ENCODE measurements at places on chromosomes 3 and 15.

GRCh38 chr3:184040010-184040409, 8.5 kb downstream of the HTR3D start:
- no peak for DNase-seq

DNA sequence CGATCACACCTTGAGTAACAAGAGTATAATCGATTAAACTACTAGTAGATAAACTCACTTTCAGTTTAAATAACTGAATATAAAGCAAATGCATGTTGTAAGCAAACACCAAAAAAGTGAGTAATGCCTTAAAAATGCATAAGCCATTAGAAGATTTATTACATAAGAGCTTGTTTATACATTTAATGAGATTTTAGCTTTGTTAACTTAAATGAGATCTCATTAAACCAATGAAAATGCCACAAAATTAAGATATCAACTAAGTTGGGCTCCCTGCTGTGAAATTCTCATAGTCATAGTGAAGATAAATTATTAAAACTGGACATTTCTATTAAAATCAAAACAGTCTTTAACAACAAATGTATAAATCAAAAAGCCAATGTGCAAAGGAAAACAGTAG, 701.2 kb downstream of the NLGN1 start:
- no peak for DNase-seq

DNA sequence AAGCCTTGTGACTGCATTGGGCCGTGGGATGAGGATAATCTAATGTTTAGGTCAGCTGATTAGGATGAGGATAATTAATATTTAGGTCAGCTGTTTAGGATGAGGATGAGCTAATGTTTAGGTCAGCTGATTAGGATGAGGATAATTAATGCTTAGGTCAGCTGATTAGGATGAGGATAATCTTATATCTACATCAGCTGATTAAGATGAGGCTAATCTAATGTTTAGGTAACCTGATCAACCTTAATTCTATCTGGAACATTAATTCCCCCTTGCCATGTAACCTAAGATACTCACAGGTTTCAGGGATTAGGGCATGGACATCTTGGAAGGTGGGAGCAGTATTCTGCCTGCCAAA, 362.8 kb downstream of the ULK4 start:
- DNase-seq, result no peak

GRCh38 chr3:177197727-177198460, 612 bp upstream of the TBL1XR1 start:
- DNase-seq, result no peak

DNA sequence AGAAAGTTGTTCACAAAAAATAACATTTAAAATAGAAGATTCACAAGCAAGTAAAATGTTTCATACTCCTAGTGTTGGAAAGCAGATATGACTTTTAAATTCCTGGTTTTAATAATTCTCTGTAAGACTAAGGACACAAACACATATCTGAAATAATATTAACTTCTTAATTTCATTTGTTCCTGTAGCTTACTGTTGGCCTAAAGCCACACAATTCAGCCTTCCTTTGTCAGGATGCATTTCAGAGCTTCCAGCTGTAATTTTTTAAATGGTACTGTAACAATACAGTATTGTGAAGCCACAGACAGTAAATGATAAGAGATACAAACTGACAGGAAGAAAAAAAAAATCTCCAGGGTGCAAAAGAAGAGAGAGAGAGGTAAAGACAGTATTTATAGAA, 84.2 kb downstream of the TMCC1 start:
- no peak for DNase-seq

GRCh38 chr3:139523718-139524117, 15.8 kb downstream of the RBP1 start:
- no peak for DNase-seq

GRCh38 chr15:99249270-99249841, at the start of gene TTC23:
Gene TTC23, minus strand, starts transcription at chr15:99249581. Its CDS starts 20,869 bp downstream, at chr15:99228712.
- no peak for DNase-seq

GRCh38 chr15:81117136-81117535, 16.9 kb upstream of the CFAP161 start:
- DNase-seq, result no peak

DNA sequence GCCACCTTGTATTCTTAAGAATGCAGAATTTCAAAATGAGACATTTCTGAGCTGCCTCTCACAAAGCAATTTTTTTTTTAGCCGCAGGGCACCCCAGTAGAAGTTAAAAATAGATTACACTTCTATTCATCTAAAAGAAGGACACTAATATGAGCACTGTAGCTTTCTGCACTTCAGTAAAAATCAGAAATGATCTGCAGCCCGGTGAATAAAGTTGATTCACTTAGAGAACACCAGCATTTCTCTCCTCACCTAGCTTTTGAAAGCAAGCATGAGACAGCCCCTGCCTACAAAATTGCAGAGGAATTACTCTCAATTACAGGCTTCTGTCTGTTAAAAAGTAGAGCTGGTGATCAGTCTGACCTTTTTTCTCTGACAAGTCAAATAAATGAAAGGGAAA, 1062.4 kb downstream of the FHIT start:
- no peak for DNase-seq

DNA sequence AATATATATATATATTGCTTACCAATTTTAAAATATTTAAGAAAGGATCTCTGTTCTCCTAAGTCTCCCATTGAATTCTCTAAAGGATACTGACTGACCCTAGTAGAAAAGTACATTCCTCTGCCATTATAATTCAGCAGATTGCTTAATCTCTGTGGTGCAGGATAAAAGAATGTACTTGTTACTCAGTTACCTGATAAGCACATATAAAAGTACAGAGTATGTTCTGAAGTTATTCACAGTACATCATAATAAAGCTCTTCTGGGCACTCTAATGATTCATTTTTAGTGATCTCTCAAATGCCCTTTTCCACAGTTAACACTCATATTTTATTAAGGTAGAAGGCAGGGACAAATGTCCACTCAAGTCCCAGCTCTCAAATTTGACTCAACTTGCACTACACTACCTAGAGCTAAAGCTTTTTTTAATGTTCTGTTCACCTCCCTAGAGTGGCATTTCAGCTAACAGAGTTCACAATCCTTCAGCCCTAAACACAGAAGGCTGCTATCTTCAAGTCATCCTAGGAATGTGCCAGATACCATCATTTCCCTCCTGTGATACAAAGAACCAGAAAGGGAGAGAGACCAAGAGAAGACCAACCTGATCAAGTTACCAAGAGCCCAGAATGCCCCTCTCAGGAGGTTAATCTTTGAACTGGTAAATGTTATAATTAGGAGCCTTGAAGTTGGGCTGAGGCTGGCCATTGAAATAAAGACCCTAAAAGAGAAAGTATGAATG, 53.3 kb downstream of the MEIS2 start:
- DNase-seq, result no peak

DNA sequence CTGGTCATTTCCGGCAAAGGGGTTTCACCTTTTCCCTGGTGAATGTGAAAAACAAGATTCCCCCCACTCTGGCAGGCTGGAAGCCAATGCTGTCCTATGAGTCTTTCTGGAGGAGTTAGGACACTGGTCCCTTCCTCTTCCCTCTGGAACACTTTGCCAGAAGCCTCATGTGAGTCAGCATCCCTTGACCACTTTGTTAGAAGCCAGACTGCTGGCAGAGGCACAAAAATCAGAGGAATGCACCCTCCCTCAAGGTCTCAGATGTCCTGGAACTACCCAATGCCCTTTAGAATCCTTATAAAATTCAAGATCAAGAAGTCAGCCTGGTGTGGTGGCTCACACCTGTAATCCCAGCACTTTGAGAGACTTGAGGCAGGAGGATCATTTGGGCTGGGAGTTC, 26.6 kb downstream of the ITGB5 start:
- no peak for DNase-seq

- no peak for DNase-seq
Observed at GRCh38 chr15:62106096-62106495, 39.3 kb downstream of the C2CD4A start.

DNA sequence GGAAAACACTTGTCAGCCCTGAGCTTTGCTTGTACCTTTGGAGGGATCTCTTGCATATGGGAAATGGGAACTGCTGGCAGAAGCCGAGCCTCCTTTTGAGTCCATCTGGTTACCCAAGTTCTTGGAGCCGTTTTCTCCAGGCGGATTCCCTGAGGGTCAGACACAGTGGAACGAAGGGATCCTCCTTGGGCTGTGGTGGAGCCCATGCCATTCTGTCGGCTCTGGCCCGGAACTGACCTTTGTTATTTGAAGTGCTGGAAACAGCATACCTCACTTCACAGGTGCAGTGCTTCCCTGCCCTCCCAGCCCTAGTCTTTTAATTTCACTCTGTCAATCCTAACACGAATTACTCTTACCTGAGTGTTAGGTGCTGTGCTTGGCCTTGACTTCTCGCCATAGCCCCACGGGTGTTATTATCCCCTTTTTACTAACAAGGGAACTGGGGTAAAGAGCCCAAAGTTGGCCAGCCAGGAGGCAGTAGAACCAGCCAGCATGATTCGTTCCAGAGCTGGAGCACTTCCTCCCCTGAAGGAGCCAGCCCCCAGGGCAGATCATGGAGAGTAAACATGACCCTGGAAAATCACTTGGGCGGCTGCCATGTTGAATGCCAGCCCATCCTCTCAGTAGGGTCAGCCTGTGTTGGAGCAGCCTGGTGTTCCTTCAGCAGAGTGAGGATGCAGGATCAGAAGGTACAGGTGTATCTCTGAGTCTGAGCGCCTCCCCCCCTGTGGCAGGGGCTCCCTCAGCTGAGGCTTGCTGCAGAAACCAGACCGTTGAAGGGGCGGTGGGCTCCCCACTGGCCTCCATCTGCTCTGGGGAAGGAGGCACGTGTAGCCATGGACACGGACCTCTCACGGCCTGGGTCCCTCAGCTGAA, 143.2 kb downstream of the DNAJB8 start:
- no peak for DNase-seq

- DNase-seq, result peak; percentile 40
Observed at GRCh38 chr3:45224824-45225464, 1.1 kb downstream of the TMEM158 start.

GRCh38 chr3:7393944-7394605, 533.2 kb downstream of the GRM7 start:
- DNase-seq, result no peak

- DNase-seq, result no peak
Observed at GRCh38 chr3:14598143-14598569, 53.4 kb upstream of the CCDC174 start.

GRCh38 chr3:101171681-101172191, 148.6 kb downstream of the IMPG2 start:
- no peak for DNase-seq

DNA sequence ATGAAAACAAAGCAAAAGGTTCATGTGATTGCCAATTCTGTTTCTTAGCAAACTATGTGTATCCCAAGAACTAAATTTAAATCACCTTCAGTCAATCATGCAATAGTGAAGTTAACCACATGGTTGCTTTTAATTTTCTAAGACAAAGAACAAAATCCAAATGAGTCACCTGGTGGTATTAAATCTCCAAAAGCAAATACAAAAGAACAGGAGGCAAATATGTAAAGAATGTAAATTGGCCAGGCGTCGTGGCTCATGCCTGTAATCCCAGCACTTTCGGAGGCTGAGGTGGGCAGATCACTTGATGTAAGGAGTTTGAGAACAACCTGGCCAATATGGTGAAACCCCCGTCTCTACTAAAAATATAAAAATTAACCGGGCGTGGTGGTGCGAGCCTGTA, 54.2 kb upstream of the PIK3R4 start:
- no peak for DNase-seq

DNA sequence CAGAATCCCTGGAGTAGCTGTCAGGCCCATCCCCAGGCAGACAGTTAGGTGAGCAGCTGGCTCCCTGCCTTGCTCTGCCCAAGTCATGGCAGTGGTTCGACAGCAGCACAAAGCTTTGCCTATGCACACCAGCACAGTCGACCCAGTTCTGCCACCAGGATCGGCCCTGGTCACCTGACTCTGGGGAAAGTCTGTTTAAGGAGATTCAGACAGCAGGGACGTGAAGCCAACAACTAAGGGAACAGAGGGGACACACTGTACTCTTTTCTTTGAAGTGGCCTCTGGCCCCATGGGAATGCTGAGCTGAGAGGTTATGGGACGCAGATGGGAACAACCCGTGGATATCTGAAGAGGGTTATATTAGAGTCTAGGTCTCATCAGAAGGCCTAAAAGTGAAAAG, 134.8 kb downstream of the CHDH start:
- no peak for DNase-seq

- DNase-seq, result no peak
Observed at GRCh38 chr3:185653949-185654757, 68.1 kb downstream of the SENP2 start.

- DNase-seq, result no peak
Observed at GRCh38 chr3:71244153-71244825, 339.2 kb downstream of the FOXP1 start.

GRCh38 chr3:142777927-142778326, 54.1 kb downstream of the TRPC1 start:
- no peak for DNase-seq

Measured in CD4-positive, alpha-beta T cell treated with Interleukin-15 for 1 hour (primary cell).